ENCODE measurements at places on chromosomes 12 and 14.
A peak's percentile ranks its signal among the peaks of the same experiment; 100 is the strongest.

DNA sequence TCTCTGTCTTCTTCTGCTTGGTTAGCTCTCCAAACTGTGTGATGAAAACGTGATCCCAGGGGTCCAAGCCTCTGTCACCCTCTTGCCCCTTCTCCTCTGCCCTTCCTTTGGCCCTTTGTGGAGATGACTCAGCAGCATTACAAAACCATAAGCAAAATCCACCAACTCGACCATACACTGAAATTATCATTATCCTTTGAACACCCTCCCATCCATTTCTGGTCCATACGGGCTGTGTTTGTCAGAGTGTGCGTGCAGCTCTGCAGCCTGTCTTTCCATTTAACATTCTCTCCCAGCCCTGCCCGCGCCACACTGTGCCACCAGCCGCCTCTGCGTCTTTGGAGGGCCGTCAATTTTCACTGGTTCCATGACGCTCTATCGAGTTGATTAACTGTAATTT, 69.2 kb downstream of the SLC25A47 start:
- peaks cover 6% of the 10 kb centered on the region for H3K27me3 ChIP-seq
- peak overlapping the region; percentile 1 for H3K27ac ChIP-seq
- DNase-seq = no peak
- peaks cover 57% of the 10 kb centered on the region for H3K4me1 ChIP-seq

- DNase-seq = no peak
- peaks cover 5% of the 10 kb centered on the region for H3K36me3 ChIP-seq
- no peaks in the 10 kb centered on the region for H3K4me1 ChIP-seq
- no peaks in the 10 kb centered on the region for H3K27me3 ChIP-seq
- no peak overlapping the region for H3K4me3 ChIP-seq
These were observed 196.3 kb downstream of the EPS8 start for GRCh38 chr12:15592934-15593333.

DNA sequence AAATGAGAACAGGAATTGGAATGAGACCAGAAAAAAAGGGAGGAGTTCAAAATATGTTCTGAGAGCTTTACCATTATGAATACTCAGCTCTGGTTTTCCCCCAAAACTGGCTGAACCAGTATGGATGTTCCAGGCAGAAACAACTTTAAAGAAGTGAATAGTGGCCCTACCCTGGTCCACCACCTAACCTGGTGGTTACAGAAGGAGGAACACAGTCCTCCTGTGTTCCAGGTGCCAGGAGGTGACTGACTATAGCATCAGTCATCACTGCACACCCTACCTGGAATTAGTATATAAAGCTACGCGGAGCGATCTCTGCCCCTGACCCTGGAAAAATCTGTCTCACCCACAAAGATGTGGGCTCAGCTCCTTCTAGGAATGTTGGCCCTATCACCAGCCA, at the start of gene A2ML1:
A2ML1 (plus strand) TSS at position 324 of the 400 bp plus-strand sequence; CDS start at position 355, 31 bp downstream.
- no peaks in the 10 kb centered on the region for H3K36me3 ChIP-seq
- no peak within 1 kb of the TSS for H3K4me3 ChIP-seq
- H3K4me1 ChIP-seq = no peaks in the 10 kb centered on the region
- H3K27me3 ChIP-seq = peaks cover 4% of the 10 kb centered on the region

- H3K4me3 ChIP-seq = no peak overlapping the region
- DNase-seq = no peak
- no peak overlapping the region for H3K27ac ChIP-seq
- H3K4me1 ChIP-seq = no peaks in the 10 kb centered on the region
- peaks cover 2% of the 10 kb centered on the region for H3K27me3 ChIP-seq
- peaks cover 10% of the 10 kb centered on the region for H3K36me3 ChIP-seq
These were observed 244.2 kb downstream of the GLT1D1 start for GRCh38 chr12:129097451-129097850.

Measured in glutamatergic neuron (in vitro differentiated cells).